HuH-7.5 (cell line): ENCODE measurements at places on chromosomes 2 and 18.
A peak's percentile ranks its signal among the peaks of the same experiment; 100 is the strongest.

DNA sequence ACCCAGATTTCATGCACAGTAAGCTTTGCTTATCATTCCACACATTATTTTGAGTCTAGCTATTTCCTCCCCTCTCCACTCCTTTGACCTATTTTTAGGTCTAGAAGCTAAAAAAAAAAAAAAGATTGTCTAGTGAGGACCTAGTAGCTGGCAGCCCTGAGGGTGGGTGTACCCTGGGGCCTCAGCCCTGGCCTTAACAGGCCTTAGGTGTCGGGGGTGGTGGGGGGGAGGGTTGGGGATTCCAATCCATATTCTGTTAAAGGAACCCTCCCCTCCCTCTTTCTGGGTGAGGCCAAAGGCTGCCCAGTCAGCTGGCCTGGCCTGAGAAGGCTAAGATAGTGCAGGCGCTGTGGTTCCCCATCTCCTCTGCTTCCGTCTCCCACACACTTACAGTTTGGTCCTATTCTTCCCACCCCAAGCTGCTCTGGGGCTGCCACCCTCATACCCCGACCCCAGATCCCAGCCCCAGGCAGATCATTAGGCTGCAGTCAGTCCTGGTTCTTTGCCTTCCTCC, 65.5 kb upstream of the HK2 start:
- no peak for DNase-seq

DNA sequence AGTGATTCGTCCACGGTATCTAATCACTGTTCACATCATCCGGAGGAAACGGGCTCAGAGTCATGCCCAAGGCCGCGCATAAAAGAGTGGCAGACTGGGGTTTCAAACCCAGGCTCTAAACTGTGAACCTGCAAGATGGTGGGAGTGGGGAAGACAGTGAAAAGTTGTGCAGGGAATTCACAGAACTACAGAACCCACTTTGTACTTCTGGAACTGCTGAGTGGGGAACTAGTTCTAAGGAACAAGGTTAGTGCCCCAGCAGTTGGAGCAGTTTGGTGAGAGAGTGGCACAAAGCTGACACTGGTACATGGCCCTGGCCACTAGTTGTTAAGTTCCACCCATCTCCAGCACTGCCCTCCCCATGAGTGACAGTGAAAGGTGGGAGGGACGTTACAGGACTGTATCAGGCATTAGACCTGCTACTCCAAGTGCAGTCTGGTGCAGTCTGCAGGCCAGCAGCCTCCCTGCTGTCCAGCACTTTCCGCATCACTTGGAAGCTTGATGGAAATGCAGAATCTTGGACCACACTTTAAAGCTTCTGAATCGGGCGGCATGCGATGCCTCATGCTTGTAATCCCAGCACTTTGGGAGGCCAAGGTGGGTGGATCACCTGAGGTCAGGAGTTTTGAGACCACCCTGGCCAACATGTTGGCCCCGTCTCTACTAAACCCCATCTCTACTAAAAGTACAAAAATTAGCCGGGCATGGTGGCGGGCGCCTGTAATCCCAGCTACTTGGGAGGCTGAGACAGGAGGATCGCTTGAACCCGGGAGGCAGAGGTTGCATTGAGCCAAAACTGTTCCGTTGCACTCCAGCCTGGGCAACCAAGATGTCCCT, 47.3 kb downstream of the C2orf42 start:
- DNase-seq: peak; percentile 55

DNA sequence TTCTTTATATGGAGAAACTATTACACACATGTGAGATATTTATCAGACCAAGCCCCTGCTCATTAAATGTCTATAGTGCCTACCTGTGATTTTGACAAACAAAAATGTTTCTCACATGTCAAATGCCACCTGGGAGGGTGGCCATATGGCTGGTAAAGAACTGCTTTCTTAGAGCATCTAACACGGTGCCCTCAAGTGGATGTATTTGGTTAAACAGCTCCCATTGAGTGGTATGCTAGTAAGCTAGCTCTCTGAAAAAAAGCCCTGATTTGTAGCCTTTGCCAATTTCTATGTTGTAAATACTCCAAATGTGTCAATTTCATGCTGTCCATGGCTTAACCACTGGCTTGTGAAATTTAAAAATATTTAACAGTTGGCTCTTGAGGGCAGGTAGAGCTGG, 94.6 kb downstream of the PMAIP1 start:
- DNase-seq: no peak

DNA sequence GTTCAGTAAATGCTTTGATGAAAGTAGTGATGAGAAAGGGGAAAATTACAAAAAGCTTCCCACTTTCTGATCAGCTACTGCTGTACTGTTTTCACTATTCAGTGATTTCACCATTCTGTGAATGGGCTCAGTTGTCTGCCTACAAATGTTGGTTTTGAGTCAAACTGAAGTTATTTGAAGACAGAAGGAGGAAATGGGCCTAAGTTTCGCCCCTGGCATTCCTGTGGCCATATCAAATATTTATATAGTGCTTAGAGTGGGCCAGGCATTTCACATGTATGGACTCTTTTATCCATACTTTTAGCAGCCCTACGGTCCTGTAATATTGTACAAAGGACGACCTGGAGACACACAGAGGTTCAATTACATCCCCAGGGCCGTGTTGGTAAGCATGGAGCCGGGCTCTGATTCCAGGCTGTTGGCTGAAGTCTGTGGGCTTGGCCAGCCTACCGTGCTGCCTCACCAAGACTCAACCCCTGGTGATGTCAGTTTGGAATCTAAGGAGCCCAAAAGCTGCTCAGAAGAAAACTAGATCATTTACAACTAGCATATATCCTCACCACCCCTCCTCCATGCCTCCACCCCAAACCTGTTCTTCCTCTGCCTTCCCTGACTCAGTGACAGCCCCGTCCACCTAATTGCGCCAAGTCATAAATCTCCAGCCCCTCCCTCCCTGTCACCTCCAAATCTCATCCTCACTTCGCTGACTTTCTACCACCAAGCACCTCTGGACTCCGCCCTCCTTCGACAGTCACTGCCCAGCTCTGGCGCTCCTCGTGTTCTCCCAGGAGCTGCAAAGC, 10.1 kb upstream of the GRHL1 start:
- DNase-seq: no peak

DNA sequence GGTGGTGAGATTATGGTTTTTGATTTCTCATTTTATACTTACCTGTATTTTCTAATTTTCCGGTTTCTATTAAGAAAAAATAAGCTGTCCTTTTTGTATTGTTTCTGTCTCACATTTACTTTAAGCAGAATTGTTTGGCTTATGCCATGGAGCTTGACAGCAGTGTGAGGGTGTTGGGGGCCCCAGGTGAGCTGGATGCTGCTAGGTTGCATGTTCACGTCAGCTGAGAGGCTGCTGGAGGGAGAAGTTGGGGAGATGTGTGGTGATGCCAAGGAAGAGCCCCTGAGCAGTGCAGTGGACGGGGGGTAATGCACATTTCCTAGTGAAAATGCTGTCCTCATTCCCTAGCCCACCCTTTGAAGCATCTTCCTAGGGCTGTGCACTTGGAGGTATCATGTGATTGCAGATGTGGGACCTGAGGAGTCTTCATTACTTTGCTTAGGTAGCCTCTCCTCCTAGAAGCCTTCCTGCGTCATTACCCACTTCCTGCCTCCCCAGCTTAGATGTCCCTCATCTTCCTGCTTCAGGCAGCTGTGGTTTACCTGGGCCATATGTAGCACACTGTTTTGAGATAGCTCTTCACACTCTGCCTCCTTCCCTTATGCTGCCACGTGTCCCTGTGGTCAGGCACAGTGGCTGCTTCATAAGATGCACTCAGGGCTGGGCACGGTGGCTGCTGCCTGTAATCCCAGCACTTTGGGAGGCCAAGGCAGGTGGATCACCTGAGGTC, 16.2 kb downstream of the ATG16L1 start:
- no peak for DNase-seq

DNA sequence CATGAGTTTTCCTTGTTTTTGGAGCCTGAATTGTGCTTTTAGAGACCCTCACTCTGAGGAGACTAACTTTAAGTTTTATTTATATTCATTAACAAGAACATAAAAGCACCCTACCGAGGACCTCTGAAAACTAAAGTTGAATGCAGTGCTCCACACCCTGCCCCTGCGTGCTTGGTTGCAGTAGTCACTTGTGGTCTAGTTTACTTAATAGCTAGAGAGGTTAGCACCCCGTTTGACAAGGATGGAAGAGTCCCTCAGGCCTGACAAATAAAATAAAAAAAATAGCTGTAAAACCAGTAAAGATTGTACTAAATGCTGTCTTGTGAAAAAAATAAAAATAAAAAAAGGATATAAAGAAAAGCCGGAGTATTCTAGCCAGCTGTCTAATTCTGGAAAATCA, 395.2 kb downstream of the MTX2 start:
- no peak for DNase-seq

DNA sequence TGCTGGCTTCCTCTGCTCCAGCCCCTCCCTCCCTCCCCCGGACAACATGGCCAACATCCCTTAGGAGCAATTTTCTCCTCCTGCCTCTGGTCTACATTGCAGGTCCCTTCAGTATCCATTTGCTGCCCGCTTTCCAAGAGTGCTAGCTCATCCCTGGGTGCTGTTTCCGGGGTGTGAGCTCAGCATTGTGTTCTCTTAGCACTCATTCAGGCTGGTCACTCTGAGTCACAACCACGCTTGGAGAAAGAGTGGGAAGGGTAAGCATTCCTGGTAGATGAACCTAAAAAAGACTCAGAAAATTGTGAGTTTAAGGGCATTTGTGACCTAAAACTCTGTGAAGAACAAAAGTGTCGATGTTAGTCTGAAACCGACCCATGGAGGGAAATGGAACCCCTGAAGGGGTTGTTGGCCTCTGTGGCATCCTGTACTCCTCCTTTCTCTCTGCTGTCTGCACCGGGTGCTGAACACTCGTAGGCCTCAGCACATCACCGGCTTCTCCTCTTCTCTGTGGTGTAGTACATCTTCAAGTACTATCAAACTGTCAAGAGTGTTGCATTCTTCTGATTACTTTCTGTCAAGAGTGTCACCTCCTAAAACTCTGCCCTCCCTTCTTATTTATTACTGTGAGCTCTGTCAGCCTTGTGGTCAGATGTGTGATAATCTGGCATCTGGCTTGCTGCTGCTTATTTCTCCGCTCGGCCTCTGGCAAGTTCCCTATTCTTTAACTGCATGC, 73.0 kb downstream of the CTNNA2 start:
- DNase-seq: no peak
